ENCODE measurements at places on chromosomes 7 and 10. TPM values are rescaled to one million over a fixed set of nuclear protein-coding genes. Genes with fewer than 3 reads are reported as not detected.

DNA sequence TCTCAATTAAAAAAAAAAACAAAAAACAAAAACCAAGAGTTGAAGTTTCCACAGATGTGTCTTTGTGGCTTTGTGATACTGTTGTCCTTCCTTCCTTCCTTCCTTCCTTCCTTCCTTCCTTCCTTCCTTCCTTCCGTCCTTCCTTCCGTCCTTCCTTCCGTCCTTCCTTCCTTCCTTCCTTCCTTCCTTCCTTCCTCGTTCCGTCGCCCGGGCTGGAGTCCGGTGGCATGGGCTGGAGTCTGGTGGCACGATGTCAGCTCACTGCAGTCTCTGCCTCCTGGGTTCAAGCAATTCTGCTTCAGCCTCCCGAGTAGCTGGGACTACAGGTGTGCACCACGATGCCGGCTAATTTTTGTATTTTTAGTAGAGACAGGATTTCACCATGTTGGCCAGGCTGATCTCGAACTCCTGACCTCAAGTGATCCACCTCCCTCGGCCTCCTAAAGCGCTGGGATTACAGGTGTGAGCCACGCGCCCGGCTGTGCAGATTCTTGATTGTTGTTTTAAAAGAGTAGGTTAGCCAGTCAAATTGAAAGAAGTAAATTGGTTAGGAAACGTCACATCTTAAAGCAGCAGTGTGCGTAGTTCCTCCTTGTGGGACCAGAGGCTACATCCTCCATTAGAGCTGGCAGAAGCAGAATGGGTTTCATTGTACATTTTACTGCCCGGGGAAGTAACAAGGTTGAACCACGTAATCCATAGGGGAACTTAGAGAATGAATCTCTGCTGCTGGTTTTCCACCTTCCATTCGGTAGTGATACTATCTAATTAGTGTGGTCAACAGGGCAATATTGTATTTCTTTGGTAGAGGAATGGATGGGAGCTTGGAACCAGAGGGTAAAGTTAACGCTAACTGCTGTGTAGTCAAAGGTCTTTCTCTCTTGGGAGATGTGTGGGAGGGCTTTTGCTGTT lies 20.6 kb downstream of the DNAJB6 start:
- DNase-seq, result no peak
- H3K27me3 ChIP-seq, result no peaks in the 10 kb centered on the region
- H3K4me3 ChIP-seq, result no peak overlapping the region
- H3K36me3 ChIP-seq, result no peaks in the 10 kb centered on the region
- no peaks in the 10 kb centered on the region for H3K4me1 ChIP-seq

The ADRA2A gene
- polyA plus RNA-seq, result 15.0 TPM

GRCh38 chr7:32224276-32224675 lies 154.1 kb upstream of the PDE1C start:
- H3K27me3 ChIP-seq, result no peaks in the 10 kb centered on the region
- H3K4me3 ChIP-seq, result no peak overlapping the region
- no peaks in the 10 kb centered on the region for H3K36me3 ChIP-seq
- DNase-seq, result no peak

The RAMP3 gene
- polyA plus RNA-seq, result 41.1 TPM

GRCh38 chr10:110016039-110016438 lies 8.3 kb downstream of the ADD3 start:
- H3K4me1 ChIP-seq, result peaks cover 29% of the 10 kb centered on the region
- DNase-seq, result no peak
- H3K27me3 ChIP-seq, result no peaks in the 10 kb centered on the region
- no peak overlapping the region for H3K4me3 ChIP-seq
- no peaks in the 10 kb centered on the region for H3K36me3 ChIP-seq
- H3K27ac ChIP-seq, result no peak overlapping the region

- no peaks in the 10 kb centered on the region for H3K36me3 ChIP-seq
- peaks cover 20% of the 10 kb centered on the region for H3K27me3 ChIP-seq
- DNase-seq, result no peak
- no peak overlapping the region for H3K27ac ChIP-seq
- H3K4me1 ChIP-seq, result no peaks in the 10 kb centered on the region
These were observed 7.2 kb downstream of the VAX1 start for GRCh38 chr10:117130862-117131375.

DNA sequence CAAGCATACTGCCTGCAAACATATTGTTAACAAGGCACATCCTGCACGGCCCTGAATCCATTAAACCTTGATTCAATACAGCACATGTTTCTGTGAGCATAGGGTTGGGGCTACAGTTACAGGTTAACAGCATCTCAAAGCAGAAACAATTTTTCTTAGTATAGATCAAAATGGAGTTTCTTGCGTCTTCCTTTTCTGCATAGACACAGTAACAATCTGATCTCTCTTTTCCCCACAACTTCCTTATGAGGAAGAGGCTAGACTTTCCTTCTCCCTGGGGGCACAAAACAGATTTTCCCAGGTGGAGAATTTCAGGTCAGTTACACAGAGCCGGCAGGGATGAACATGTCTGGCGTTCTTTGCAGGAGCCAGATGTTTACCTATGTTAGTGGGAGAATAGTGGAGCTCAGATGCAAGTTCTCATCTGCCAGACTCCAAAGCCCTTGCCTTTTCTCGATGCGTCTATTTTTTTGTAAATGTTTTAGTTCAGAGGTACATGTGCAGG lies 37.5 kb upstream of the PFKFB3 start:
- no peak overlapping the region for H3K27ac ChIP-seq
- no peak for DNase-seq
- H3K36me3 ChIP-seq, result no peaks in the 10 kb centered on the region
- no peaks in the 10 kb centered on the region for H3K27me3 ChIP-seq
- no peak overlapping the region for H3K4me3 ChIP-seq
- H3K4me1 ChIP-seq, result peaks cover 10% of the 10 kb centered on the region

The COPS6 gene
- polyA plus RNA-seq, result 82.0 TPM

GRCh38 chr10:53839440-53840039 lies 961.5 kb downstream of the PCDH15 start:
- no peaks in the 10 kb centered on the region for H3K4me1 ChIP-seq
- no peak overlapping the region for H3K4me3 ChIP-seq
- no peaks in the 10 kb centered on the region for H3K36me3 ChIP-seq
- no peak overlapping the region for H3K27ac ChIP-seq
- H3K27me3 ChIP-seq, result no peaks in the 10 kb centered on the region

- H3K27me3 ChIP-seq, result no peaks in the 10 kb centered on the region
- no peak for DNase-seq
- peak overlapping the region; percentile 87 for H3K27ac ChIP-seq
- H3K4me1 ChIP-seq, result peaks cover 24% of the 10 kb centered on the region
These were observed 980 bp downstream of the FHIP2A start for GRCh38 chr10:114822444-114823076.

- H3K36me3 ChIP-seq, result no peaks in the 10 kb centered on the region
- no peak for DNase-seq
- peaks cover 7% of the 10 kb centered on the region for H3K4me1 ChIP-seq
- H3K4me3 ChIP-seq, result no peak overlapping the region
- H3K27ac ChIP-seq, result no peak overlapping the region
These were observed 5.2 kb downstream of the AP4M1 start for GRCh38 chr7:100106633-100107032.

DNA sequence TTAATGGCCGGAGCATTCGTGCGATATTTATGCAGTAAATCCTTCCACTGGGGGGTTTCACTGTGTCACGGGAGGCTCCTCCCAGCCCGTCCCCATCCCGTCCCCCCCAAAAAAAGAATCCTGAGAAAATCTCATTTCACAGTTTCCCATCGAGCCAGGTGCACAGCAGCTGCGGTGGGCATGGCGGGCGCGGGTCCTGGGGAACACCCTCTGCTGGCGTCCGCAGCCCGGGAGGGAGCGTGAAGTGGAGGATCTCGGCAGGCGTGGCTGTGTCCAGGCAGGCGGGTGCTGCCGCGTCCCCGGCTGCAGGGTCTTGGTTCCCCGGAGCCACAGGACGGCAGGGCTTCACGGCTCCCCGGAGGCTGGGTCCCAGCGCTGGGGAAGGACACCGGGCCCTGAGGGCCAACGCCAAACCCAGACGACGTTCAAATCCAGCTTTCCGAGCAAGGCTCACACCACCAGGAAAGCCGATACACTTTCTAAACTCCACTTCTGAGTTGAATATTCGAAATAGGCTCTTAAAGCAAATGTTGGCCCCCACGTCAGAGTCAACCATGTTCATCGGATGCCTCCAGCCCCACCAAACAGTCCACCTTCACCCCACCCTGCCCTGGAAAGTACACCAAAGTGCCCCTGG lies 55.7 kb downstream of the PDGFA start:
- H3K27ac ChIP-seq, result no peak overlapping the region
- H3K36me3 ChIP-seq, result no peaks in the 10 kb centered on the region

The TDRD1 gene
- 0.08 TPM for polyA plus RNA-seq

The SOSTDC1 gene
- polyA plus RNA-seq, result 1.3 TPM

- no peaks in the 10 kb centered on the region for H3K27me3 ChIP-seq
- no peaks in the 10 kb centered on the region for H3K36me3 ChIP-seq
- peak; percentile 53 for DNase-seq
- peak overlapping the region; percentile 57 for H3K4me3 ChIP-seq
- H3K4me1 ChIP-seq, result peaks cover 42% of the 10 kb centered on the region
- peak overlapping the region; percentile 33 for H3K27ac ChIP-seq
These were observed 1.3 kb downstream of the LFNG start for GRCh38 chr7:2520761-2521290.

The MALRD1 gene
- polyA plus RNA-seq, result not detected

The MSMB gene
- polyA plus RNA-seq, result 0.84 TPM

DNA sequence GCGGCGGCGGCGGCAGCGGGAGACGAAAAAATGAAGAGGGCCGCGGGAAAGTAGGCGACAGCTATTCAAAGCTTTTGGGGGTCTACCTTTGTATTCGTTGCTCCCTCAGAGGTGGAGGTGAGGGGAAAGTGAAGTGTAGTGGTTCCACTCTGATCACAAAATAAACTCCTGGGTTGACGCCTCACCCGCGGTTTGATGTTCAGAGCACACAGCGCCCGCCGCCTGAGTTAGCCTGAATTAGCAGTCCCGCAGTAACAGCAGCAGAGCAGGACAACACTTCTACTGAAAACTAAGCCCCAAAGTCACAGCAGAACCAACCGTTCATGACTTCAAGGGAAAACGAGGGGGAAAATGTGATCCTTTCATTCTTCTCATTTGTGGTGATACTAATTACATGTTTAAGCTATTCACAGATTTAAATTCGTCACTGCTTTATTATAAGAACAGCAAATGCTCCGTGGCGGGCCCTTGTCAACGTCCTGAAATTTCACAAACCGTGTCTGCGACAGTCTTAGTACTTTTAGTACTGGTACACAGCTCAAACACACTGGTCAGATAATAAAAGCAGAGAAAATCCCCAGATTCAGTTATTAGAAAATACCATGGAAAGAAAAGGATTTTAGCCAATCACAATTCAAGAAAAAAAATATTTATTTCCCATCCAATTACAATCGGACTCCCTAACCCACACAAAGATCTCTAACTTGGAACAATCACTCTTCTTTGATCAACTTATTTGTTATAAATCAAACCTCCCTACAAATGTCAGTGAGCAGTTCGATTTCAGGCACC lies 563 bp upstream of the JMJD1C start:
- H3K27ac ChIP-seq, result peak overlapping the region; percentile 91
- H3K4me3 ChIP-seq, result peak overlapping the region; percentile 86
- no peaks in the 10 kb centered on the region for H3K36me3 ChIP-seq
- no peaks in the 10 kb centered on the region for H3K27me3 ChIP-seq
- peaks cover 5% of the 10 kb centered on the region for H3K4me1 ChIP-seq
- DNase-seq, result no peak

The CHST12 gene
- polyA plus RNA-seq, result 7.0 TPM

The KCNMA1 gene
- polyA plus RNA-seq, result 9.6 TPM

- DNase-seq, result no peak
- H3K27me3 ChIP-seq, result no peaks in the 10 kb centered on the region
- H3K4me1 ChIP-seq, result no peaks in the 10 kb centered on the region
- H3K4me3 ChIP-seq, result no peak overlapping the region
These were observed 6.3 kb downstream of the LIPF start for GRCh38 chr10:88670497-88670896.

DNA sequence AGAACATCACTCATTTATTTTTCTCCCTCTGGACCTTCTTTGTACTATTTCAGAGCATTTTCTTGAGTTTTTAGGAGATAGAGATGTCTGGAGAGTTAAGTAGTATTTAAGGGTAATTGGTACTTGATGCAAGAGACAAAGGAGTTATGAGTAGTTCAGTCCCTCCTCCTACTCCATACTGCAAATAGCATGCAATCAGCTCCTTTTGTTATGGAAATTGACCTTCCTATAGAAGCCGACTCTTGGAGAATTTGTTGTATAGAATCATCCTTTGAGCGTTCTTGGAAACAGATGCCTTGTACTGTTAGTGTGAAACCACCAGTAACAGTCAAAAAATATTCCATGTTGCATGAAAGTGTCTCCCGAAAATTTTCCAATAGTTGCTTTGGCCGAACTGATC lies 428.2 kb upstream of the GALNT17 start:
- H3K4me1 ChIP-seq, result no peaks in the 10 kb centered on the region
- no peak overlapping the region for H3K4me3 ChIP-seq
- no peak for DNase-seq
- H3K36me3 ChIP-seq, result no peaks in the 10 kb centered on the region

The BAIAP2L1 gene
- polyA plus RNA-seq, result 20.3 TPM

- no peak overlapping the region for H3K27ac ChIP-seq
- H3K4me3 ChIP-seq, result no peak overlapping the region
- no peaks in the 10 kb centered on the region for H3K27me3 ChIP-seq
- H3K4me1 ChIP-seq, result peaks cover 11% of the 10 kb centered on the region
These were observed 23.5 kb downstream of the CH25H start for GRCh38 chr10:89183571-89183970.

GRCh38 chr10:124722798-124723783 lies 21.1 kb downstream of the FAM53B start:
- H3K36me3 ChIP-seq, result no peaks in the 10 kb centered on the region
- H3K27me3 ChIP-seq, result no peaks in the 10 kb centered on the region
- no peak overlapping the region for H3K4me3 ChIP-seq
- H3K27ac ChIP-seq, result no peak overlapping the region

The TBRG4 gene
- 38.7 TPM for polyA plus RNA-seq

The GPER1 gene
- polyA plus RNA-seq, result 3.5 TPM

GRCh38 chr10:70563230-70563629 lies 39.3 kb downstream of the PRF1 start:
- H3K36me3 ChIP-seq, result no peaks in the 10 kb centered on the region
- no peaks in the 10 kb centered on the region for H3K27me3 ChIP-seq
- no peak overlapping the region for H3K27ac ChIP-seq
- H3K4me1 ChIP-seq, result no peaks in the 10 kb centered on the region
- DNase-seq, result no peak

The AS3MT gene
- polyA plus RNA-seq, result 11.4 TPM
